ENCODE measurements at places on chromosomes 11 and 22.

DNA sequence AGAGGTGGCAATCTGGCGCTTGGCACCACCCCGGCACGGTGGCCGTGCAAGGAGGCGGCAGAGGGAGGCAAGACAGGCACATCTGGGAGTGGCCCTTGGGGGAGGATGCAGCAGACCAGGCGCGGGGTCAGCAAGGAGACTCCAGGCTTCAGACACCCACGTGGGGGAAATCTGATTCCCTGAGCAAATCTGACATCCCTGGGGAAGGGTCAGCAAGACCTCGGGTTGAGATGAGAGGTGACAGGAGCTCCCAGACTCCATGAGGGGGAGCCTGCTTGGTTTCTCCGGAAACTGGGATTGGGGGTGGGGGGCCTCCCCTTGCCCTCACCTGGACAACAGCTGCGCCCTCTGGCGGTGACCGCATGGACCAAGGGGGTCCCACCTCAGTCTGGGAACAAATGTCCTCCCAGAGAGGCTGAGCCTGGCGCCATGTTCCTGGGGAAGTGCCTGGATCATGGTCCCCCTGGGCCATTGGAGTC, 4.0 kb upstream of the RCOR2 start:
- peak; percentile 27 for DNase-seq

- no peak for DNase-seq
These were observed 240.5 kb upstream of the API5 start for GRCh38 chr11:43071338-43071737.

GRCh38 chr11:12161137-12161536, 50.7 kb downstream of the MICAL2 start:
- no peak for DNase-seq

DNA sequence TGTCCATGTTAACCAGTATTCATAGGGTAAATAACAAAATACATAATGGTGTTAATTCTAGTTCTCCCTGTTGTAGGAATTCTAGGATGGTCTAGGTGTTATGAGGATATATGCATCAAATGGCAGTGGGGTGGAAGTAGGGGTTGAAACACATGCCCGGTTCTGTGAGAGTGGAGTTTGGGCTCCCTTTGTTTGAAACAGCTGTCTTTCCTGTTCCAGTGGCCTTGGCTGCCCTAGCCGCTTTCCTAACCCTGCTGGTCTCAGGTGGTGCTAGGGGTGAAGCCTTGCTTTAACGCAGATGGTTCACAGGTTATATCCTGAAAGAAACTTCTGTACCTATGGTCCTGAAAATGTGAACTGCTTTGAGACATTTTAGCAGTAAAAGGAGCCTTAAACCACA, 38.3 kb downstream of the SERPINH1 start:
- no peak for DNase-seq

Data from stimulated activated CD4-positive, alpha-beta T cell treated with anti-CD3 and anti-CD28 coated beads, Interleukin-4, amount 100 ng/mL, for 24 hours (primary cell).